ENCODE measurements at places on chromosomes 6 and 20.

- DNase-seq: no peak
Observed at GRCh38 chr6:157806856-157807215, 16.2 kb upstream of the SNX9 start.

- no peak for DNase-seq
Observed at GRCh38 chr20:46050444-46050843, 21.4 kb downstream of the SLC12A5 start.

DNA sequence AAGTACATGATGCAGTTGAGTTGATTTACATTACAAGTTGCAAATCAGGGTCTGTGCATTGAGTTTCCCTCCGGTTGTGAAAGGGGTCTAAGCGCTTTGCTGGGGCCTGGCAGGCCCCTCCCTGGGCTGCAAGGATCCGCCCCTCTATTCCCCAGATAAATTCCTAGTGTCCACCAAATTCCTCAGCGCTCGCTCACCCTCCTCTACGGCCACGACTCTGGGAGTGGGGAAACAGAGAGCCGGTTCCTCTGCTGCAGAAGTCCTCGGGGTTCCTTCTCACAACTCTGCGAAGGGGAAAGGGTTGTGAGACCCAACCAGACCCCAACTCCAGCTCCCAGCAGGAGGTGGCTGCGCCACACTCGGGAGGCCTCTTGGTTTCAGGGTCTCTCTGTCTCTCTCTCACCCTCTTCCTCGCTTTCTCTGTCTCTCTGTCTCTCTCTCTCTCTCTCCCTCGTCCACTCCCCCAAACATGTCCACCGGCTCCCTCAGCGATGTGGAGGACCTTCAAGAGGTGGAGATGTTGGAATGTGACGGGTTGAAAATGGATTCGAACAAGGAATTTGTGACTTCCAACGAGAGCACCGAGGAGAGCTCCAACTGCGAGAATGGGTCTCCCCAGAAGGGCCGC lies at the start of gene TCF21:
TSS of gene TCF21 (plus strand) at position 185 of the 628 bp plus-strand sequence. CDS start at position 470, 285 bp downstream.
- no peak for DNase-seq

- DNase-seq: no peak
Observed at GRCh38 chr20:33789858-33790182, 21.3 kb upstream of the CHMP4B start.

GRCh38 chr6:2630891-2631571 lies 119.7 kb downstream of the MYLK4 start:
- no peak for DNase-seq

DNA sequence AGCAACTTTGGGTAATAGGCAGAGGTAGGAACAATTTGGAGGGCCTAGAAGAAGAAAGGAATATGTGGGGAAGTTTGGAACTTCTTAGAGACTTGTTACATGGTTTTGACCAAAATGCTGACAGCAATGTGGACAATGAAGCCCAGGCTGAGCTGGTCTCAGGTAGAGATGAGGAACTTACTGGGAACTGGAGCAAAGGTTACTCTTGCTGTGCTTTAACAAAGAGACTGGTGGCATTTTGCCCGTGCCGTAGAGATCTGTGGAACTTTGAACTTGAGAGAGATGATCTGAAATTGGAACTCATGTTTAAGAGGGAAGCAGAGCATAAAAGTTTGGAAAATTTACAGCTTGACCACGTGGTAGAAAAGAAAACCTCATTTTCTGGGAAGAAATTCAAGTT lies 28.3 kb upstream of the TMEM200A start:
- no peak for DNase-seq

DNA sequence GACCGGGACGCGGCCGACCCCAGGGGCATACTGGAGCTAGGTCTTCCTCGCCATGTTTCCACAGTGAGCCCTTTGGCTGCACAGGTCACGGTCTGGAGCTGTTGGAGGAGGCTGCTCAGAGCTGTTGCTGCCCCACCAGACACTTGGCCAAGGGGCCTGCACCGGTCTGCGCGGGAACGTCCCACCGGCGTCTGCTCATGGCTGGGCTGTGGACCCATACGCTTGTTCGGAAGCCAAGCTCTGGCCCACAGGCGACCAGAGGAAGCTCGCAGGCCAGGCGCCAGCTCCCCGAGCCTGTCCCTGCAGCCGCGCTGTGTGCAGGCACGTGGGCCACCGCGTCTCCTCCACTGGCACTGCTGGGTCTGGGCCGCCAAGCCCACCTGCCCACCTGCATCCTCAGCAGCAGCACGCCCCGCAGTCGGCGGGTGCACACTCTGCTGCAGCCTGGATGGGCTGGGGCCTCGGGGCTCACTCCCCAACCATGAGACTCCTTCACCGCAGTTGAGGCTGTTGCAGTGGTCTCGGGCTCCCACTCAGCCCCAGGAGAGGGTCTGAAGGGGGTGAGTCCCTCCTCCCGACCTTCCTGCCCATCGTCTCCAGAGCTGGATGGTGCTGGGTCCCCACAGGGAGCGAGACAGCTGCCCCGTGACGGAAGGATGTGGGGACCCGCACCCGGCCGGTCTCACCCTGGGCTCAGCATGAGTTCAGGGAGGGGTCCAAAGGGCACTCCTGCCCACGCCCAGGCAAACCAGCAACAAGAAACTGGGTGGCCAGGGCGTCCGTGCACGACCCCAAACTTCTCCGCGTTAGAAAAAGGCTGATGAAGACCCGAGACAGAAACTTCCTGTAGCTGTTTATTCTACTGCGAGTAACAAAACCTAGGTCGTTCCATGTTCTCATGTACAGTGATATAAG lies 15.5 kb upstream of the TCFL5 start:
- no peak for DNase-seq

DNA sequence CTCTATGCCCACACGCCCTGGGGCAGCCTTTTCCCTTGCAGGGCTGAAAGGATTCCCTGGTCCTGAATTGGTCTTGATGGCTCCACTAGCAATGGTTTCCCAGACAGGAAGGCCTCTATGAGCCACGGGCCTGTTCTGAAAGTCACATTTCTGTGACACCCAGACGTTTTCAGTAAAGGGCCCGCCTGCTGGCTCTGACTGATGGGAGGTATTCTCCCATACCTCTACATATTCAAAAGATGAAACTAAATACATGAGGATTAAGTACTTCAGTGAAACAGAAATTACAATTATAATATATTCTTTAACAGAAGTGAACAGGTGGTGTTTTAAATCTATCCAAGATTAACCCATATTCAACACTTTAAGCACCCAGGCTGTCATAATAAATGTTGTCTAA lies 629.8 kb downstream of the CDH26 start:
- DNase-seq: no peak

DNA sequence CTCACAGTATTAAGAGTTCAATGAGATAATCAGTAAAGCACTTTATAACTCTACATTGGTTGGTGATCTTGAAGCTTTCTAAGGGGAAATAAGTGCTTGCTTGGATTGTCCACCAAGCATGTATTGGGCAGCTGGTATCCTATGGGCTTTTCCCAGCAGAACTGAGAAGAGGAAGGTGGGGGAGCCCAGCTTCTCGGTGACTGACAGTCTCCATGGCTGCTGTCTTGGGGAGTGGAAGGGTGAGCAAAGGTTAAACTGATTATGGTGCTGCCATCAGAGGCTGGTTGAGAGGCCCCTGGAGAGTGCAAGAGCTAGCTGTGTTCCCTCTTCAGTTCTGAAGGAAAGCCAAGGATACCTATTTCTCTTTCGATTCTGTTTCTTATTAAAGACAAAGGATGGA lies 35.5 kb upstream of the ADTRP start:
- DNase-seq: no peak

GRCh38 chr6:108800427-108800864 lies 47.8 kb upstream of the ARMC2 start:
- DNase-seq: no peak

GRCh38 chr20:46004187-46004586 lies 4.5 kb upstream of the MMP9 start:
- no peak for DNase-seq

DNA sequence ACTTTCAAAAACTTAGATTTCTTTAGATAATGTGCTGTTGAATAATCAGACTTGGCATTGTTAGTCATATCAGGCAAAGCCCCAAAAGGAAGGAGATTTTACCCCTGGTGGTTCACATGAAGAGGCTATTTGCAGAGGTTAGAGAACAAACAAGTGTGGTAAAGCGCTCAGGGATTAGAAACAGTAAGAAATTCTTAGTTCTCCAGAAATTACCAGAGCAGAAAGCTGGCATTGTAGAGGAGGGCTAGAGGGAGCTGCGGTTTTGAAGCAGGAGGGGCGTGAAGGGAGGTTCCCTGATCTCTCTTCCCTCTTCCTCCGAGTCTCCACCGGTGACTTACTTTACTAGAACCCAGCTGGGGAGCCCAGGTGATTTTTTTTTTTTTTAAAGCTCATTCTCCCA lies 10.2 kb downstream of the MYO6 start:
- no peak for DNase-seq

- DNase-seq: no peak
Observed at GRCh38 chr6:29724937-29725869, 2.0 kb downstream of the HLA-F start.

- DNase-seq: no peak
Observed at GRCh38 chr6:34243901-34244884, 4.6 kb downstream of the SMIM29 start.

DNA sequence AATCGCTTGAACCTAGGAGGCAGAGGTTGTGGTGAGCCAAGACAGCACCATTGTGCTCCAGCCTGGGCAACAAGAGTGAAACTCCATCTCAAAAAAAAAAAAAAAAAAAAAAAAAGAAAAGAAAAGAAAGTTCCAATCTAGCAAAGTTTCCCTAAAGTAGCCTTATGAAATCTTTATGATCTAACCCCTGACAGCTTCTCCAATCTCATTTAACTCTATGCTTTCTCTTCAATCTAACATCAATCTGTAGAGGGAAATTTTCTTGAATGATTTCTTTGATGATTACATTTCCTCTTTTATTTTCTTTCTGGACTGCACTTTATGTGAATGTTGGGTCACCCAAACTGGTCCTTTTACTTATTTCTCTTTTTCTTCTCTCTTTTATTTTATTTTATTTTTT lies 2.2 kb upstream of the SLC18B1 start:
- no peak for DNase-seq

GRCh38 chr6:7183707-7184106 lies 75.9 kb downstream of the RREB1 start:
- no peak for DNase-seq

DNA sequence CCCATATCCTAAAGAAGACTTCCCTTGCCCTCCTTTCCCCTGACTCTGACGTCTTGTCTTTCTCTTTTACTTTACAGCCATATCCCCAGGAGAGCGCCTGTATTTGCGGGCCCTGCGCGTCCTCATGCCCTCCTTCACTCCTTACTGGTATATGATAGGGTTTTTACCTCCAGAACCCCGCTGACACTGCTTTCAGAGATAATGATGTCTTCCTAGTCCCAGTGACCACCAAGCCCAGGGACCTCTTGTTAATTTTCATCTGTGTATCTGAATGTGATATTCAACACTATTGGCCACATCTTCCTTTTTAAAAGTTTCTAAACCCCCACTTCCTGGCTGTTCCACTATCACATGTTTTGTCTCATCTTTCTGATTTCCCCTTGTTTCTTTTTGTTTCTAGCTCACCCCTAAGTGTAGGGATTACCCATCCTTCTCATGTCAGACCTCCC lies 102.0 kb downstream of the HIVEP1 start:
- DNase-seq: no peak

GRCh38 chr6:83192456-83192855 lies 609 bp downstream of the PGM3 start:
- no peak for DNase-seq

- peak; percentile 15 for DNase-seq
Observed at GRCh38 chr6:137297887-137298286, 78.7 kb upstream of the IFNGR1 start.

- peak; percentile 18 for DNase-seq
Observed at GRCh38 chr6:12150812-12151432, 138.8 kb downstream of the HIVEP1 start.

- DNase-seq: no peak
Observed at GRCh38 chr6:7479801-7480266, 61.6 kb upstream of the DSP start.

DNA sequence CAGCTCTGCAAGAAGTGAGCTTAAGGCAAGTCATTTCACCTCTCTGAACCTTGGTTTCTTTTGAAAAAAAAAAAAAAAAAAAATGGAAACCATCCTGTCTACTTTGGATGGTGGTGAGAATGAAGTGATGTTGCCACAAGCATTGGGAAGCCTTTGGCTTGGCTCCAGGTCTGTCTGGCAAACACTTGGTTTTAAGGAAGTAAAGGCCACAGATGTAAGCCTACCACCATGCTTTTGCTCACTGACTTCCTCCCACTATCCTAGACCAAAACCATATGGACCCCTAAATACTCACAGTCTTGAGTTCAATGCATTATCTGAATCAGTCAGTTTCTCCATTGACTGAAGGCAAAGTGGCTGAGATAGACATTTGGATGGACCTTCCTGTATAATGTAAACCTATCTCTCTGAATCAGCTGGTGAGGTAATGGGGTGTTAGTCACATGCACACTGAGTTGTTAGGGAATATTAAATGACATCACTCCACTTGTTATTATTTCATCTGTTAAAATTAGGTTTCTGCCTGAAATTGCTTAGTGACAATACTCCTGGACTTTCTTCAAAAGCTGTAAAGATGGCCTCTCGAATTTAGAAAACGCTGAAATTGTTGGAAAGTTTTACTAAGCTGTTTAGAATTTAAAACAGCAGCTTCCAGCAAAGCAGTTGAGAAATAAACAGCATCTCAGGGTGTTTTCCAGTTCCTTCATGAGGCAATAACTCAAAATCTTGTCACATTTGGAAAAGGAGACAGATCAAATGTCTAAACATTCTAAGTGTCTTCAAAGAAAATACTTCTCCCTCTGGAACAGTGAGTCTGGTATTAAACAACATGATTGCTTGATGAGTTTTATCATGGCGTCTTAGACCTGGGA lies 833.5 kb downstream of the DHX35 start:
- no peak for DNase-seq

- no peak for DNase-seq
Observed at GRCh38 chr6:125354649-125355048, 52.9 kb upstream of the HDDC2 start.

GRCh38 chr6:131173680-131174079 lies 38.4 kb downstream of the AKAP7 start:
- no peak for DNase-seq

GRCh38 chr6:1777921-1778685 lies 168.4 kb downstream of the FOXC1 start:
- no peak for DNase-seq

DNA sequence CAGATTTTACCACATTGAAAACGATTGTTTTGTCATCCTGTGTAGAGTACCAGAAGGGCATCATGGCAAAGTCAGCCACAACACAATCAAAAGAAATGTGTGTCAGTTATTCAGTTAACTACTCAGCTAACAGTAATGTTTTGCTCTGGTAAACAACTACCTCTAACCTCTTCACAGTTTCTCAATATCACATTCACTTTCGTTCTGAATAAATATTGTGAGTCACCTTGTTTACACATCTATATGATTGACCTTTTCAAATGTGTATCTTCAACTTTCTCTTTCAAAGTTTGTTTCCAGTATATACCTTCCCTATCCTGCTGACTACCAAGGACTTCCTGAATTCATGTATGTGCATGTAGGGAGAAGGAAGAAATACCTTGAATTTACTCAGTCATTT lies 216.6 kb upstream of the UFL1 start:
- DNase-seq: no peak

Measured in CD4-positive, alpha-beta T cell treated with Interleukin-1 beta for 1 hour (primary cell).